Stimulated activated CD8-positive, alpha-beta memory T cell treated with anti-CD3 and anti-CD28 coated beads, Interleukin-7, amount 100 ng/mL, for 48 hours (primary cell): ENCODE measurements at places on chromosomes 3 and 15.

DNA sequence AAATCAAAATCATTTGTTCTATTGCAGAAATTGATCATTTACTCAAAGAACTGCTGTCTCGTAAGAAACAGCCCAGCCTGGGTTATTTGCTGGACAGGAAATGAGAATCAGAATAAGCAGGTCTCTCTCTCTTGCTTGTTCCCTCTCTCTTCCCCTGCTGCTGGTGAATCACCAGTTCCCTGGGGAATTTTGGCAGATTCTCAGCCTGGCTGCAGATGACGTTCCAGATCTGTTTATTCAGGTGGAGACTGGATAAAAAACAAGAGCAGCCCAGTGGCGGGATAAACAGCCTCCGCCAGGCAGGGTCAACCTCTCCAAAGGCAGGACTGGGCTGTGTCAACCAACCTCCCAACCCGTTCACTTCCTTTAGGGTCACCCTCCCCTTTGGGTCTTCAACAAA, 72.1 kb downstream of the LRIG1 start:
- DNase-seq, result no peak

- DNase-seq, result no peak
Observed at GRCh38 chr3:2793987-2794386, 316.2 kb downstream of the IL5RA start.

DNA sequence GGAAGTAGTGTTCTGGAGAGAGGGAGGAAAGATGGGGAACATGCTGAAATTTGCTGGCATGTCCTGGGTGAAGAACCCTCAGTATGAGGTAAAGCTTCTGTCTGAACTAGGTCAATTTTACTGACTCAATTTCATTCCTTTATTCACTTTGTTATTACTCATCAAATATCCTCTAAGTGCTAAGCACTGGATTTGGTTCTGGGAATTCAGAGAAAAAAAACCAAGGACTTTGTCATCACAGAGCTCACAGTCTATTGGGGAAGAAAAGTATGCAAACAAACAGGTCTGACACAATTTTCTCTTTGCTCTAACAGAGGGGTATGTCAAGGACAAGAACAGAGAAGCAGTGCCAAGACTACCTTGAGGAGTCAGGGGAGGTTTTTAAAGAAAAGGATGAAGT, 68.0 kb downstream of the TFG start:
- no peak for DNase-seq

DNA sequence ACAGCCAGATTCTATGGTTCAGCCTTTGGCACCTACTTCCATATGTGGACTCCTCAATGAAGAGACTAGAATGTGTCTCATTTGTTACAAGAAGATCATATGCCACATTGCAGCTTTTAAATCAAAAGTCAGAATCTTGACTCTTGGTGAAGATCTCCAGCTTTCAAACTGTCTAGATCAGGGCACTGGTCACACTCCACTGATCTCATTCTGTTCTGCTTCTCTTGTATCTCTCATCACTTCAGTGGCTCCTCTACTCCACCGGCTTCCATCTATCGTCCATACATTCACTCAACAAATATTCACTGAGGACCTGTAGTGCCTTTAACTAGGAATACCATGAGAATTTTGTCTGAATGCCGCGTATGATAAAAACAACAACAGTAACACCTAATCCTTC, 203.3 kb upstream of the LPP start:
- DNase-seq, result no peak

DNA sequence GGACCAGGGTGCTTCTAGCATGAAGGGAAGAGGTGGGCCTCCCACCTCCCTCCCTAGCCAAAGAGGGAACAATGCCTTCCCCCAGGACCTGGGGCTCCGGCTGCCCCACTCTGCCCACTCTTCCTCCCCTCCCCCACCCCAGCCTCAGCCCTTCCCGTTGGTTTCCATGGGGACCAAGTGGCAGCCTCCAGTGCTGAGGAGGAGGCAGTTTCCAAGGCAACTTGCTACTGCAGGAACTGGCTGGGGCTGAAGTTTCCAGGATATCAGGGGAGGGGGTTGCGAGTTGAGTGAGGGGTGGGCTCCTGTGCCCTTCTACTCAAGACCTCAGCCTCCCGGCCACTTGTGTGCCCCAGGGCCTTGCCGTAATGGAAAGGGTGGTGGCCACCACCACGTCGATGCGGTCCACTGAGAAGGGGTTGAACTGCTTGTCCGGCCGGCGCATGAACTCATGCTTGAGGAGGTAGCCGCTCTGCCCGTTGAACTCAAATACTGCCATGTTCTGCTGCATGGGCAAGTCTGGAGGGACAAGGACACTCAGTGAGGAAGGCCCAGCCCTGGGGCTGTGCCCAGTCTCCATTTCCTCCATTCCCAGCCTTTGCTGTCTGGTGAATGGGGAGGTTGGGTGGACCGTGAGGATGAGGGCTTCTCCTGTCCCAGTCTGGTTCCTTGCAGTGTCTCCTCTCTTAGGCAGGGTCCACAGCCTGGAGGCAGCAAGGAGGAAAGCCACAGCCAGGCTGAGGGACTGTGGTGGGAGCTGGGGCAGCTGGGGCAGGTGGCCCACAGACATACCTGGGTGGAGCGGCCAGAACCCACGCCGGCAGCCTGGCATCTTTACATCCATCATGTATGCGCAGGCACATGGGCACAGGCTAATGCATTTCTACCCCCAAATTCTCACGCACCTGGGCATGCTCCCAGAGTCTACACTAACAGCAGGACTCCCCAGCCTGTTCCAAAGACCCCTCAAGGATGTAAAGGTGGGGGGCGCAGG, 11.3 kb upstream of the ANKRD63 start:
- no peak for DNase-seq
